ENCODE measurements at places on chromosomes 3 and 15.

- no peaks in the 10 kb centered on the region for H3K36me3 ChIP-seq
- no peak overlapping the region for H3K4me3 ChIP-seq
- no peak overlapping the region for H3K27ac ChIP-seq
- DNase-seq: no peak
- peaks cover 5% of the 10 kb centered on the region for H3K4me1 ChIP-seq
- no peaks in the 10 kb centered on the region for H3K27me3 ChIP-seq
These were observed 94.6 kb upstream of the RASGRF1 start for GRCh38 chr15:79185199-79185598.

GRCh38 chr15:78084449-78084750 lies 6.9 kb upstream of the TBC1D2B start:
- no peaks in the 10 kb centered on the region for H3K36me3 ChIP-seq
- H3K4me1 ChIP-seq: no peaks in the 10 kb centered on the region
- H3K4me3 ChIP-seq: no peak overlapping the region
- H3K27ac ChIP-seq: no peak overlapping the region

DNA sequence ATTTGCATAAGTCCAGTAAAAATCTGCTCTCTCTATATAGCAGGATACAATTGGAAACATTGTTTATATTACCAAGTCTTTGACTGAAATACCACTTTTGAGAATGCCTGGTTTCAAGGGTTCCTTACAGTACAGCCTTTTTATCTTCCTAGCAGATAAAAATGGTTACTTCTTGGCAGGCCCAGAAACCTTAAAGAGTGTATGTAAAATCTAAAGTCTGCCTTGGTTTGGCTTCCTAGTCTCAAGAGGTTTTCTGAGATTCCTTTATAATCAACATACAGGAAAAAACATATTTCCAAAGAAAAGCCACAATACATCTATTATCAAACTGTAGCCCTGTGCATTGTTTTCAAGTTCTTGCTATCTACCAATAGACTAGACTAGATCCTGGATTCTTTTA lies 84.6 kb downstream of the PLSCR2 start:
- H3K27me3 ChIP-seq: no peaks in the 10 kb centered on the region
- H3K4me1 ChIP-seq: 0 out of 2 replicates have a peak, but pooled peaks cover 3% of the 10 kb centered on the region
- H3K4me3 ChIP-seq: no peak overlapping the region
- H3K36me3 ChIP-seq: no peaks in the 10 kb centered on the region

- DNase-seq: no peak
- peak overlapping the region; percentile 91 for H3K27ac ChIP-seq
- no peaks in the 10 kb centered on the region for H3K27me3 ChIP-seq
- H3K4me1 ChIP-seq: peaks cover 99% of the 10 kb centered on the region
- H3K4me3 ChIP-seq: no peak overlapping the region
These were observed 11.4 kb downstream of the AMOTL2 start for GRCh38 chr3:134362670-134363380.

- DNase-seq: no peak
- H3K4me3 ChIP-seq: no peak overlapping the region
- no peaks in the 10 kb centered on the region for H3K27me3 ChIP-seq
- H3K36me3 ChIP-seq: no peaks in the 10 kb centered on the region
- H3K27ac ChIP-seq: no peak overlapping the region
These were observed 105.3 kb upstream of the CHMP2B start for GRCh38 chr3:87121856-87122255.

GRCh38 chr3:132265488-132265887 lies 51.7 kb upstream of the ACP3 start:
- no peaks in the 10 kb centered on the region for H3K4me1 ChIP-seq
- no peak overlapping the region for H3K4me3 ChIP-seq
- peaks cover 6% of the 10 kb centered on the region for H3K27me3 ChIP-seq
- DNase-seq: no peak
- no peaks in the 10 kb centered on the region for H3K36me3 ChIP-seq

DNA sequence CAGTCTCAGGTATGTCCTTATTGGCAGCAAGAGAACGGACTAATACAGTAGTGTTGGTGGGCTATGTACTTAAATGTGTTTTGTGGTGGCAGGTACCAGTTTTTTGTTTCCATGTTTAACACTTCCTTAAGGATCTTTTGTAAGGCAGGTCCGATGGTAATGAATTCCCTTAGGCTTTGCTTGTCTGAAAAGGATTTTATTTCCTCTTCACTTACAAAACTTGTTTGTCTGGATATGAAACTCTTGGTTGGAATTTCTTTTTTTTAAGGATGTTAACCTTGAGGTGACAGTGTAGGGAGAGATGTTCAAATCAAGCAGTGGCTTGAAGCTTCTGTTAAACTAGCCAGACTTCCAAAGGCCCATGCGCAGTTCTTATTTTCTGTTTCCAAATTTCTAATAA lies 122.2 kb upstream of the FGF7 start:
- DNase-seq: no peak
- no peaks in the 10 kb centered on the region for H3K4me1 ChIP-seq
- H3K27ac ChIP-seq: no peak overlapping the region
- H3K36me3 ChIP-seq: no peaks in the 10 kb centered on the region
- H3K4me3 ChIP-seq: no peak overlapping the region

DNA sequence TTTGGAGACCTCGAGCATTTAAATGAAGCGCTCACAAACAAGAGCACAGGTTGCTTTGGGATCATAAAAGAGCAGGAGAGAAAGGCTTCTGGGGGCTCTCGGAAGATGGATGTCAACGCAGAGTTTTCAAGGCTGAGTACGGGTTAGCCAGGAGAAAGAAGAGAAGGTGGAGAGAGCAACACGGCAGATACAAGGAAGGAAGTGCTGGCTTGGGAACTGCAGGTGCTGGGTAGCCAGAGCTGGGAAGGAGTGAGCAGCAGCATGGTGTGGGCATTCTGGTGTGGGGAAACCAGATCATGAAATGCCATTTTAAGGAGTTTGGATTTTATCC lies 580 bp upstream of the RUBCN start:
- H3K27ac ChIP-seq: peak overlapping the region; percentile 90
- no peaks in the 10 kb centered on the region for H3K36me3 ChIP-seq
- no peaks in the 10 kb centered on the region for H3K27me3 ChIP-seq
- DNase-seq: no peak
- H3K4me3 ChIP-seq: peak overlapping the region; percentile 98

DNA sequence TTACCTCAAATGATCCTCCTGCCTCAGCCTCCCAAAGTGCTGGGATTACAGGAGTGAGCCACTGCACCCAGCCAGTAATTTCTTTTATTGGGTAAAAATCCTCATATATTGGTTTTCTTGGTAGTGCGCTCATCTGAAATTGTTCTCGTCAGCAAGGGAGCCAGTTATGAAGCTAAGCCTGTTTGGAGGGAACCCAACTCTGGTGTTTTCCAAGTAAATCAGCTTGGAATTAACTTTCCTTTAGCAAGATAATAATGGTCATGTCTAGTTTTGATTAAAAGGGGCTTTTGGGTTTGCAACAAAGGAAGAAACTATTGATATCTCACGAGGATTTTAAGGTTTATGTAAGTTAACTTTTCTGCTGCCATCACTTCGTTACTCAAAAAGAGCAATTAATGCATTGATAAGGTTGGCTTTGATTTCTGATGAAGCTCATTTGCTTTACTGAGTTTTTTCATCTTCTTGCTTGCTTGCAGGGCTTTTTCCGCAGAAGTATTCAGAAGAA lies 72.7 kb downstream of the RARB start:
- H3K27me3 ChIP-seq: no peaks in the 10 kb centered on the region

GRCh38 chr3:78809966-78810365 lies 957.8 kb downstream of the ROBO1 start:
- H3K4me3 ChIP-seq: no peak overlapping the region
- H3K27me3 ChIP-seq: no peaks in the 10 kb centered on the region
- H3K4me1 ChIP-seq: no peaks in the 10 kb centered on the region
- H3K27ac ChIP-seq: no peak overlapping the region

DNA sequence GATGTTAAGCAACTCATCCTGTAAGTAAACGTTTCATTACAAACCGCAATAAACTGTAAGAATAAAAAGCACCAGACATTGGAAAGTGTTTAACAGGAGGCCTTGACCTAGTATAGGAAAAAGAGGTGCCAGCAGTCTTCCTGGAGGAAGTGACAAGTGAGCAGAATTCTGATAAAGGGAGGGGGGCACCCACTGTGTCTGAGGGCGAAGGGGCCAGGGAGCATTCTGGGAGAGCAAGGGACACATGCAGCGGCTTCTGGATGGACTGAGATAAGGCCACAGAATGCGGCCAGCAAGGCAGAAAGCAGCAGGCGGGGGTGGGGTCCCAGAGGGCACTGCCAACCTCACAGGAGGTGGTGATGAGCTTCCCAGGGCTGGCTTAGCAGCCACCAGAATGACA lies 80.2 kb downstream of the MTHFS start:
- H3K36me3 ChIP-seq: no peaks in the 10 kb centered on the region
- no peaks in the 10 kb centered on the region for H3K4me1 ChIP-seq
- H3K27me3 ChIP-seq: no peaks in the 10 kb centered on the region
- H3K27ac ChIP-seq: no peak overlapping the region
- H3K4me3 ChIP-seq: no peak overlapping the region

DNA sequence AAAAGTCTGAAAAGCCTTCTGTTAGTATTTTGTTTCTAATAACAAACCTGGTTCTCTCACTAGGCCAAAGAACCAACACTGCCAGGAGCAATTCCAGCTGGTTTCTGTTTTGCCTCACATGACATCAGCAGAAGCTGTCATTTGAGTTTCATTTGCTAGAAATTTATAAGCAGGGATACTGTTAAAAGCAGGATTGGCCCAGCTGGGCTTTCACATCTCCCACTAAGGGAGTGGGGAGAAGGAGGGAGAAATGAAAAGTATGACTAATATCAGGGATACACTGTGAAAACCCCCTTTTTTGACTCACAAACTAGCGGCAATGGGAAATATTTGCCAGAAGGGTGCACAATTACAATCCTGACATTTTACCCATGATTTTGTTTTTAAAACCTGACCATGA lies 5.3 kb downstream of the CCDC80 start:
- H3K4me3 ChIP-seq: no peak overlapping the region
- 0 out of 2 replicates have a peak, but pooled peaks cover 5% of the 10 kb centered on the region for H3K4me1 ChIP-seq
- H3K36me3 ChIP-seq: no peaks in the 10 kb centered on the region
- DNase-seq: no peak
- H3K27ac ChIP-seq: no peak overlapping the region

GRCh38 chr3:143170676-143171075 lies 51.1 kb downstream of the CHST2 start:
- no peaks in the 10 kb centered on the region for H3K36me3 ChIP-seq
- H3K4me3 ChIP-seq: no peak overlapping the region
- H3K27me3 ChIP-seq: no peaks in the 10 kb centered on the region
- H3K4me1 ChIP-seq: no peaks in the 10 kb centered on the region

DNA sequence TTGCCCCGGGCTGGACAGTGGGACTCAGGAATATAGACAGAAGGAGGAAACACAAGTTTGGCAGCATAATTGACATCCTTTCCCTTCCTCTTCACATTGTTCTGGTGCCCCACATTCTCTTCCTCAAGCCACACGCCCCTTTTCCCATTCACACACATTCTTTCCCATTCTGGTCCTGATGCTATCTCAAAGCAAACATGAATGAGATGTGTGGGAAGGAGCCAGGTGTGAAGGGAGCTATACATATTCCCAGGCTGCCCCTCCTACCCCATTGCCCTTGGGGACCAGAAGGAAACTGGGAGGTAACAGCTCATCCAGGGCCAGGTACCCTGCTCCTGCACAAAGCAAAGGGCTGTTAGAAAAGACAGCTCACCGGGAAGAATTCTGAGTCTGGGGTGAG lies 23.4 kb upstream of the CLK3 start:
- H3K4me3 ChIP-seq: no peak overlapping the region
- H3K27me3 ChIP-seq: no peaks in the 10 kb centered on the region
- H3K36me3 ChIP-seq: peaks cover 6% of the 10 kb centered on the region
- H3K4me1 ChIP-seq: no peaks in the 10 kb centered on the region

DNA sequence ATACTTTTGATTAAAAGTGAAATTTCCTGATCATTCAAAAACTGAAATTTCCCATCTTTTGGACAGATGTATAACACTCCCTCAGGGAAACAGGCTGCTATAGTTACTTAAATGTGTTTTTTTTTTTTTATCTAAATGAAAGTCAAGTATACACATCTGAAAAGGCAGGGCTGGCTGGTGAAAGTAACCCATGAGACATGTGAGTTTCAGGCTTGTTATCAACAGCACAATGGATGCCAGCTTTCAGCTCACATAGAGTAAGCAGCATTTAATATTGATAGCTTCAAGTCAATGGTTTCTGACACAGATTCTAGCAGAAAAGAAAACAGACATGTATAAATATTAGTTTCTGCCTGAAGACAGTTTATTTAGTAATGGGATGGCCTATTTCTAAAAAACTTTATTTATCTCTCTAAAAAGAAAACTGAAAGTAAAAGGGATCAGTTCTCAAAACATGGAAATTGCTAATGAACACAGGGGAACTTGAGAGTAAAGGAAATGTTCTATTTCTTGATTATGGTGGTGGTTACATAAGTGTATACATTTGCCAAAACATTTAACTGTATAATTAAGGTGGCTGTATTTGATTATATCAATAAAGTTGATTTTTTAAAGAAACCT lies 89.7 kb upstream of the CMC1 start:
- DNase-seq: no peak
- no peak overlapping the region for H3K4me3 ChIP-seq
- no peaks in the 10 kb centered on the region for H3K4me1 ChIP-seq
- H3K27me3 ChIP-seq: no peaks in the 10 kb centered on the region
- no peak overlapping the region for H3K27ac ChIP-seq
- no peaks in the 10 kb centered on the region for H3K36me3 ChIP-seq

- H3K27ac ChIP-seq: no peak within 1 kb of the TSS
- H3K4me3 ChIP-seq: peak within 1 kb of the TSS; percentile 45
- peaks cover 3% of the 10 kb centered on the region for H3K4me1 ChIP-seq
- no peak for DNase-seq
- H3K27me3 ChIP-seq: peaks cover 12% of the 10 kb centered on the region
- no peaks in the 10 kb centered on the region for H3K36me3 ChIP-seq
These were observed at the start of gene ADAMTS9 for GRCh38 chr3:64687781-64688604. TSS of gene ADAMTS9 (minus strand) at chr3:64688000. CDS start at chr3:64687657, 343 bp downstream.

DNA sequence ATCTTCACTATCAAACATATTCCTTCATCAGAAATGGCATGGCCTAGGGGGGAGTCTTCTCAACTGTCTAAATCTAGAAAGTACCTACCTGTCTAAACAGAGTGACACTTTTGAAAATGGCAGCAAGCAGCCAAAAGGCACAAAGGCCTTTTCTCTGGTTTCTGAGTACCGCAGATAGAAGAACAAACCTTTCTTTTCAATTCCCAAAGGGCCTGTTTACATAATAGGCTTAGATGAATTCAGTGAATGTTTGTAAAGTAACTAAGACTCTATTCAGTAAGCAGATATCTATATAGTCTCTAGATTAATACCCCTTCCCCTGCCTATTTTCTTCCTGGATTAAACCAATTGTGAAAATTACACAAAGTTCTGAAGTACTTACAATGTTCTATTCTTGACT lies 7.1 kb downstream of the MYEF2 start:
- no peaks in the 10 kb centered on the region for H3K27me3 ChIP-seq
- no peak overlapping the region for H3K4me3 ChIP-seq
- H3K27ac ChIP-seq: no peak overlapping the region

DNA sequence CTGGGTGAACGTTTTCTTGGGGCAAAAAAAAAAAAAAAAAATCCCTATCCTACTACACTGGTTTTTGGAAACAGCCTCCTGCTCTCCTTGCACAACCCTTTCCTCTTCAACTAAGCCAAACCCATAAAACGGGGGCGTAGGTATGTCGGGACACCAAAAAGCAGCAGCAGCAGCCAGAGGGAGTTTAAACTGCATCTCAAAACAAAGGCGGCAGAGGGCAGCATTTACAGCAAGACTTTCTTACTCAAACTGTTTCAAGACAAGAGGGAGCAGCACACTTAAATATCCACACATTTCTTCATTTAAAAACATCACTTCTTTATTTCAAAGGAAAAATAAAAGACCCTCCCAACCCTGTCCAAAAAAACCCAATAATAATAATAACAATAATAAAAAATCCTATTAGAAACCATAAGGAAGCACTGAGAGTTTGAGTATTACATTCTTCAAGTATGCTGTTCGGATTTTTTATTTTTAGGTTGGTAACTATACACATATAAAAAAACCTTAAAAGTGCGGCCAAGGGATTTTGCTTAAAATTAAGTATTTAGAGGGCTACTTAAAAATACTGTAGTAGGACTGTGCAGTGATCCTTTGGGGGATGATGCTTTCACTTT lies 43.9 kb upstream of the PLXND1 start:
- H3K4me1 ChIP-seq: peaks cover 20% of the 10 kb centered on the region
- no peaks in the 10 kb centered on the region for H3K36me3 ChIP-seq
- no peak overlapping the region for H3K27ac ChIP-seq
- H3K27me3 ChIP-seq: no peaks in the 10 kb centered on the region
